ENCODE measurements at places on chromosomes 12 and 14.

- no peaks in the 10 kb centered on the region for H3K36me3 ChIP-seq
- H3K4me1 ChIP-seq: no peaks in the 10 kb centered on the region
- no peak overlapping the region for H3K27ac ChIP-seq
Observed at GRCh38 chr12:59847127-59847526, 251.3 kb downstream of the SLC16A7 start.

DNA sequence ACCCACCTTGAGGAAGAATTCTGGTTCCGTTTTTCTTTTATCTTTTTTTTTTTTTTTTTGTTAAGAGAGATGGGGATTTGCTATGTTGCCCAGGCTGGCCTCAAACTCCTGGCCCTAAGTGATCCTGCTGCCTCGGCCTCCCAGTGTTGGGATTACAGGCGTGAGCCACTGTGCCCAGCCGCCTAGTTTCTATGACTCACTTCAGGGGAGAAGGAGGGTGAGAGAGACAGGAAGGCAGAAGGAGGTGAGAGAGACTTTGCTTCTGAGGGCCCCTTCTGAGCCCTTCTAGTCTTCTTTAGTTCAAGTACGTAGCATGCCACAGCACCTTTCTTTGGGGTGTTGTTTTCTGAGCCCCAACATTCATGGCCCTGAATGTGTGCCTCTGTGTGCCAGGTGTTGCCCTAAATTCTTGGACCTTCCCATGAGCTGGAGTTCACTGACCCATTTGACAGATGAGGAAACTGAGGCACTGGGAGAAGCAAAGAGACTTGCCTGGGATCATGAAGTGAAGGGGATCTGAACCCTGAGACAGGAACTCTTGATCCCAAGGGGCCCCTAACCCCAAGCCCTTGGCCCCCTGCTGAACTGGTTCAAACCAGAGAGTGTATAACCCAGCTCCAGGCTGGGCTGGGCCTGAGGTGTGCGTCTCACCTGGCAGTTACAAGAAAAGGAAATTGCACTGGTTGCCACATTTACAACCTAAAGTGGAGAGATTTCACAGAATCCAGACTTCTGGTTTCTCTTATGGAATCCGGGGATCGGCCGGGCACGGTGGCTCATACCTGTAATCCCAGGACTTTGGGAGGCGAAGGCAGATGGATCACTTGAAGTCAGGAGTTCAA lies 20.8 kb downstream of the SH2B3 start:
- H3K4me1 ChIP-seq: peaks cover 2% of the 10 kb centered on the region
- H3K27ac ChIP-seq: no peak overlapping the region
- DNase-seq: no peak
- peaks cover 7% of the 10 kb centered on the region for H3K36me3 ChIP-seq
- no peaks in the 10 kb centered on the region for H3K27me3 ChIP-seq

- H3K4me3 ChIP-seq: no peak overlapping the region
- peaks cover 3% of the 10 kb centered on the region for H3K27me3 ChIP-seq
- no peaks in the 10 kb centered on the region for H3K36me3 ChIP-seq
- H3K27ac ChIP-seq: no peak overlapping the region
- DNase-seq: no peak
Observed at GRCh38 chr12:59938190-59938962, 342.5 kb downstream of the SLC16A7 start.

DNA sequence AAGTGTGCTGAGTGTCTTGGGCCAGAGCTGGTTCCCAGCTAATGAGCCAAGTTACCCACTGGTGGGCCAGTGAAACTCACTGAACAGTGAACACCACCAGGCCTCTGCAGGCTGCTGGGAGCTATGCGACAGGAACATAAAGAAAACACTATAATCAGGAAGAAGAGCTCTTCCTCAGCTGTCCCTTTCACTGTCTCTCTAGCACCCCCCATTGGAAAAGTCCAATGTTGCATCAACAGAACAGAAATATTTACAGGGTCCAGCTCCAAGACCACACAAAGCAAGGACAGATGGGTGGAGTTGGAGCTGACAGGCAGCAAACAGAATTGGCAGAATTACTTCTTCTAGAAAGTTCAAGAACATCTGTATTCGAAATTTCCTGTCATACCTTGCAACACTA lies 903.6 kb upstream of the TMEM132C start:
- no peaks in the 10 kb centered on the region for H3K4me1 ChIP-seq
- no peaks in the 10 kb centered on the region for H3K27me3 ChIP-seq
- H3K4me3 ChIP-seq: no peak overlapping the region
- H3K27ac ChIP-seq: no peak overlapping the region

GRCh38 chr14:76395161-76395560 lies 19.2 kb downstream of the ESRRB start:
- H3K4me1 ChIP-seq: no peaks in the 10 kb centered on the region
- no peak for DNase-seq
- H3K4me3 ChIP-seq: no peak overlapping the region
- H3K36me3 ChIP-seq: no peaks in the 10 kb centered on the region

GRCh38 chr14:72678356-72678755 lies 215.5 kb downstream of the DPF3 start:
- H3K27ac ChIP-seq: no peak overlapping the region
- H3K4me1 ChIP-seq: no peaks in the 10 kb centered on the region
- H3K36me3 ChIP-seq: no peaks in the 10 kb centered on the region
- no peaks in the 10 kb centered on the region for H3K27me3 ChIP-seq
- H3K4me3 ChIP-seq: no peak overlapping the region

GRCh38 chr12:40185303-40185693 lies 39.5 kb upstream of the LRRK2 start:
- H3K36me3 ChIP-seq: peaks cover 12% of the 10 kb centered on the region
- H3K27ac ChIP-seq: no peak overlapping the region
- H3K4me3 ChIP-seq: no peak overlapping the region
- H3K4me1 ChIP-seq: no peaks in the 10 kb centered on the region
- DNase-seq: no peak

DNA sequence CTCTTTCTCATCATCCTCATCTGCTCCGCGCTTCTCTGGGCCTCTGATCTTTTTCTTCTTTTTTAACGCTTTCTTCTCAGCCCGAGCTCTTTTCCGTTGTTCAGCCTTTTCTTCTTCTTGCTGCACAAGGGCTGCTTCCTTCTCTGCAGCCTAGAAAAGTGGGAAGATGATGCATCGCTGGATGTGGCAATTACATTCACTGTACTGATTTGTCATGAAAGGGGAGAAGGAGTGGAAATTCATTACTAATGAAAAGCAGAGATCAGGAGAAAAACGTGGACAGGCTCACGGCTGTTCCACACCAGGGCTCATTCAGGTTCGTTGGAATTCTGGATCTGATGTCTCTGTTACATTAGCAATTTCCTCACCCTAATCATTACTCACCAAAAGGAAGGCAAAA lies 15.1 kb downstream of the FICD start:
- DNase-seq: no peak
- H3K4me1 ChIP-seq: no peaks in the 10 kb centered on the region
- H3K27ac ChIP-seq: no peak overlapping the region
- peaks cover 90% of the 10 kb centered on the region for H3K36me3 ChIP-seq
- no peaks in the 10 kb centered on the region for H3K27me3 ChIP-seq

GRCh38 chr14:34081576-34082136 lies 130.8 kb upstream of the EGLN3 start:
- H3K4me1 ChIP-seq: no peaks in the 10 kb centered on the region
- H3K4me3 ChIP-seq: no peak overlapping the region
- DNase-seq: no peak
- no peaks in the 10 kb centered on the region for H3K27me3 ChIP-seq
- H3K36me3 ChIP-seq: no peaks in the 10 kb centered on the region

DNA sequence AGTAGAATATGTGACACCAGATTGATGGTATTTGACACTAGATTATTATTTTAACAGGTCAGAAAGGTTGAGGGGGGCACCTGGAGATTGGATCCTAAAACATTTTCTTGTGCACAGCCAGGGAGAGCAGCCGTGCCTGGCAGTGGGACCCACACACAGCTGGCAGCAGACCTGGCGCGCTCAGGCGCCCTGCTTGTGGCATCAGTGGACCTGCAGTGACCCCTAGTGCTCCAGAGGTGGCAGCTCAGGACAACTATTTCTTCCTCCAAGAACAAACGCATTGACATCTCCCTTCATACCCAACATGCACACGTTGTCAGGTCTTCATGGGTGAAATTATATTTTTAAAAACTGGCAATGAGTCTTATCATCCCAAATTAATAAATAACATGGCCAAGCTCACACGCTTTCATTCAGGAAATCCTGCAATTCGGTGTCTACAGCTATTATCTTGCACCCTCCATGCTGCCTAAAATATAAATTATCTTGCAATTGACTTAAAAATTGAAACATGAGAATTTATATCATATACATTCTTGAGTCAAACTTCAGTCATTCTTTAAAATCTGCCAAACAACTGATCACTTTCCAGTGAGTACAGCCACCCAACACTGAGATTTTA lies 7.7 kb upstream of the TMEM132D start:
- H3K27ac ChIP-seq: no peak overlapping the region
- no peaks in the 10 kb centered on the region for H3K4me1 ChIP-seq
- DNase-seq: peak; percentile 85
- peaks cover 4% of the 10 kb centered on the region for H3K36me3 ChIP-seq
- H3K4me3 ChIP-seq: no peak overlapping the region

DNA sequence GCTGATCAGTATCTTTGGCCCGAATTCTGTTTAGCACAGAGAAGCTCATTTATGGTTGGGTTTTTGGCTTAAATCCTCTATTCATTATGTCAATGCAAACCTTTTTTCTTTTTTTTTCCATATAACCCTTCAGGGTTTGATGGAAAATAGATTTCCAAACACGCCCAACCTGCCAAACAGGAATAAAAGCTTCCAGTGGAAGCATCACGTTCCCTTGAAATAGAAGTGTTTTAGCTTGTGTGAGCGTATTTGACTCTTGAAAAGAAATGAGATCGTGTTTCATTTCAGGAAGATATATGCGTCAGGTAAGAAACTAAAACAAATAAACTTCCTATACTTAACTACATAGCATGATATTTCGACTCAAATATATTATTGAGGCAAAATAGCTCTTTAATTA lies at the start of gene PIK3C2G:
Gene PIK3C2G (plus strand): TSS at position 246 of the 400 bp plus-strand sequence. CDS start 20,564 bp downstream, outside the sequence.
- H3K27ac ChIP-seq: no peak within 1 kb of the TSS
- no peak for DNase-seq
- no peak within 1 kb of the TSS for H3K4me3 ChIP-seq
- 0 out of 2 replicates have a peak, but pooled peaks cover 2% of the 10 kb centered on the region for H3K4me1 ChIP-seq

DNA sequence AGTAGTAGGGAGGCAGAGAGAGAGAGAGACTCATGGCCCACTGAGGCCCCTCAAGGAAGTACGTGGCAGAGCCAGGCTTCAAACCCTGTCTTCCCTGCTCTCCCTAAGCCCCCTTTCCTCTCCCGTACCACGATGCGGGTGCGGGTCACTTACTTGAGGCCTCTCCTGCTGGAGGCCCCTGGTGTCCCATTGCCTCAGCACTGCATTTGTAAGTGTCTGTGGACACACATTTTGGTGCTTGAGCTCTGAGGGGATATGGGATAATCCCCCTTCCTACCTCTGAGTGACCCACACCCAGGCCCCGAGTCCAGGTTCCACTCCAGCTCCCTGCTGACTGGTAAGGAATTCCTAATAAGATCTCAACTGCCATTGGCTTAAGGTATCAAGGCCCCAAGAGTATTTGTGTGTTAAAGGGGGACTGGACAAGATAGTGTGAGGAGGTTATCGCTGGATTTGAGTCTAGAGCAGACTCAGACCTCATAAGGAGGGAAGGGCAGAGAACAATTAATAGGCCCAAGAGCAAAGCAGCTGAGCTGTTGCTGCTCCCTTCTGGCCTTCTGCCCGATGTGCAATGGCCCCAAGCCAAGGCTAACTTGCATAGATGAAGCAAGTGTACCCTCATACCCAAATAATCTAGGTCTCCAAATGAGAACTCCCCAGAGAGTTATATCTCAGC lies 71.9 kb downstream of the CRACR2A start:
- H3K36me3 ChIP-seq: no peaks in the 10 kb centered on the region
- H3K4me1 ChIP-seq: no peaks in the 10 kb centered on the region
- no peak overlapping the region for H3K27ac ChIP-seq
- no peak overlapping the region for H3K4me3 ChIP-seq
- no peak for DNase-seq

- H3K4me3 ChIP-seq: no peak overlapping the region
- H3K36me3 ChIP-seq: no peaks in the 10 kb centered on the region
- no peak overlapping the region for H3K27ac ChIP-seq
- no peaks in the 10 kb centered on the region for H3K27me3 ChIP-seq
- no peak for DNase-seq
- no peaks in the 10 kb centered on the region for H3K4me1 ChIP-seq
Observed at GRCh38 chr12:15540005-15540404, 217.7 kb downstream of the PTPRO start.

GRCh38 chr12:6909421-6910145 lies 4.8 kb upstream of the ENO2 start:
- H3K4me1 ChIP-seq: no peaks in the 10 kb centered on the region
- no peak overlapping the region for H3K27ac ChIP-seq
- H3K36me3 ChIP-seq: no peaks in the 10 kb centered on the region
- no peaks in the 10 kb centered on the region for H3K27me3 ChIP-seq
- H3K4me3 ChIP-seq: no peak overlapping the region

DNA sequence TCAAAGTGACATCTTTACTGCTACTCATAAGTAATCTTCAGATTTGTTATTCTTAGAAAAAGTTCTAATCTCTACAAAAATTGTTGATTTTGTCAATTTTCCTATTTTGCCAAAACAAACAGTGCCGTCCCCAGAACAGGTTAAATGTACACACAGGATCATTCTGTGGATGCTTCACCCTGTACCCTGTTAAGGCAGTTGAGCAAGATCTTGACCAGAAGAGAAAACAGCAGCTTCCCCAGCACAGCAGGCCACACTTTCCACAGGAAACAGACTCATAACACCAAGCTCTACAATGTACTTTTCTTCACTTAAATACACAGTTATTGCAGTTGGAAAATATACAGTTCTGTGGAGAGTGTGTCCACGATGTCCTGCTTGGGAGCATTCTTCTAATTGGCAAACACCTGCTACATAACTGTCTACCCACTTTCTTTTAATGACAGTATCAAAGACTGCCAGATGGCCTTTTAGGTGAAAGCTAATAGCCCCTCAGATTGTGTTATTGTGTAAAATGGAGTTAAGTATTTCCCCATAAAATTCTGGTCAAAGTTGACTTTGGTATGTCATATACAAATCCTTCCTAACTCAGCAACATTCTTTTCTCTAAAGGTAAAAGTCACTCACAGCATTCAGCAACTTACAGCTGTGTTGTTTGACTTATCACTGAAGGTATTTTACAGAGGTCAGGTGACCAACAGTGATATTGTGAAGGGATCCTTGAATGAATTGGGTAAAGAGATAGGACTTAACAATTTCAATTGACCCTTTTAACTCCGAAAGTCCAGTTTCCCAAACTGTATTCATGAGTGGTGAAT lies 77.0 kb downstream of the SEC23A start:
- H3K4me3 ChIP-seq: no peak overlapping the region
- peaks cover 15% of the 10 kb centered on the region for H3K36me3 ChIP-seq
- no peak overlapping the region for H3K27ac ChIP-seq
- DNase-seq: no peak
- no peaks in the 10 kb centered on the region for H3K4me1 ChIP-seq

- H3K4me3 ChIP-seq: no peak overlapping the region
- H3K27ac ChIP-seq: no peak overlapping the region
- peak; percentile 67 for DNase-seq
- H3K36me3 ChIP-seq: no peaks in the 10 kb centered on the region
- no peaks in the 10 kb centered on the region for H3K4me1 ChIP-seq
Observed at GRCh38 chr12:51517800-51518199, 73.2 kb upstream of the SCN8A start.
